ENCODE measurements at places on chromosomes 5 and 9. TPM values are rescaled to one million over a fixed set of nuclear protein-coding genes. Genes with fewer than 3 reads are reported as not detected.

DNA sequence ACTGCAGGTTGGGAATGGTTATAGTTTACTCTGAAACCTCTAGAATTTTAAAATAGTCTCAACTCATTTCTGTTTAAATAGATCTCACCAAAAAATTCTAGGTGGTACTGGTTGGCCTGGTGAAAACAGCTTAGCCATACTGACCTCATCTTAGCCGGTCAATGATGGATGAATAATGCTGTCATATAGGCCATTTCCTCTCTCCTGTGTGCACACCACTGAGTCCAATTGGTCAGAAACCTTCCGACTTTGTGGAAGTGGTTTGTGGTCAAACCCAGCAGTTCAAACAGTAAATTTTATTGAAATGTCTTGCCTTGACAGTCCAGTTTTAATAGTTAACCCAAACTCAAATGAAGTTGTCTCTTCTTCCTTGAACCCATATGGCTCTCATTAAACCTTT, 98.6 kb downstream of the GIN1 start:
- DNase-seq = no peak
- peaks cover 13% of the 10 kb centered on the region for H3K36me3 ChIP-seq
- no peak overlapping the region for H3K4me3 ChIP-seq
- H3K27ac ChIP-seq = no peak overlapping the region
- no peaks in the 10 kb centered on the region for H3K4me1 ChIP-seq
- H3K27me3 ChIP-seq = no peaks in the 10 kb centered on the region

DNA sequence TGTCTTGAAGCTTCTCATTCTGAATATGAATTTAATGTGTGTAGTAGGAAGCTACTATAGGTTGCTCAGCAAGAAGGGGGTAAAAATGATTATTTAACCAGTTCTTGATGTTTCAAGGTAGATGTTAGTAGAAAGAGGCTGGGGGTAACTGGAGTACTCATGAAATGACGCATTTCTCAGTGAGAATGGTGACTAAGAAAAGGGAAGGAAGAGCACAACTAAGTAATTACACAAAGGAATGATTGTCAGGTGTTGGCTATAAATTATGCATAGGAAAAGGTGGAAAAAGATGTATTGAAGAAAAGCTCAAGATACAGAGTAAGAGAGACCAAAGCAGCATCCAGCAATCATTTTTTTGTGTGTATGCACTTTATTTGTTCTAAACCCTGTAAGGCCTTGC, 1.4 kb upstream of the PSIP1 start:
- H3K4me3 ChIP-seq = no peak overlapping the region
- H3K27me3 ChIP-seq = no peaks in the 10 kb centered on the region
- H3K36me3 ChIP-seq = peaks cover 4% of the 10 kb centered on the region

DNA sequence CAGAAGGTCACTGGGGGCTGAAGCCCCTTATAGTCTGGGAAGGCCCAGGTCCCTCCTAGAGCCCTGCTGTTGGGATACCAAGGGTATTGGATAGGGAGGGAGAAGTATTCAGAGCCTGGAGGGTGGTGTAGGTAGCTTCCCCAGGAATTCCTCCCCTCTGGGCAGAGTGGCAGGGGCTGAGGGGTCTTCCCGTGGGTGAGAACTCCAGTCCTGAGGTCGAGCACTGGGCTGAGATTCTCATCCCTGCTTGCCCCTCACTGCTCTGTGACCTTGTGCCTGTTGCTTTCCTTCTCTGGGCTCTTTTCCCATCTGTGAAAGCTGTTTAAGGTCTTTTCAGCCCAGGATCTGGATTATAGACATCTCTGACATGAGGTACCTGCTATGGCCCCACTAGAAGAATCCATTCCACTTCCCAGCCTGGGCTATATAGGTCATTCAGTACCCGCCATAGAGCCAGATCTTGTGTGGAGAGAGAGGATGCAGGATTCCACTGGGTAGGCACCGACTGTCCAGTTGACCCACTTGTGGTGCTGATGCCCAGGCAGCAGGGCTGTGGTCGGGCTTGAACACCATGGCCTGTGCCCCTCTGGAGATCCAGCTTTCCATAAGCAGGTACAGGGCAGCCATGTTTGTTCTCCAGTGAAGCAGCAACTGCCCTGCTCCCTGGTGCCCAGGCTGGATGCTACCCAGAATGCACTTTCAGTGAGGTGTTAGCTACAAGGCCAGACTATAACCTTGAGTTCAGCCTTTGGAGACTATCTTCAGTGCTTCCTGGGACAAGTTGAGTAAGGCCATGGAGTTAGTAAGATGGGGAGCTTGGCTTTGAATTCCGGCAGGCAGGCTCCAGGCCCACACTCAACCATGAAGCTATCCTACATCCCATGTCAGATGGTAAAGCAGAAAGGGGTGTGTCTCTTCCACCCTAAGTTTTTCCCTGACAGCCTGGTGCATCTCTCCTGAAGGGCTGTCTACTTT, 60.1 kb downstream of the AMBP start:
- no peak for DNase-seq
- H3K4me3 ChIP-seq = no peak overlapping the region
- peaks cover 24% of the 10 kb centered on the region for H3K36me3 ChIP-seq
- no peaks in the 10 kb centered on the region for H3K4me1 ChIP-seq
- no peaks in the 10 kb centered on the region for H3K27me3 ChIP-seq

DNA sequence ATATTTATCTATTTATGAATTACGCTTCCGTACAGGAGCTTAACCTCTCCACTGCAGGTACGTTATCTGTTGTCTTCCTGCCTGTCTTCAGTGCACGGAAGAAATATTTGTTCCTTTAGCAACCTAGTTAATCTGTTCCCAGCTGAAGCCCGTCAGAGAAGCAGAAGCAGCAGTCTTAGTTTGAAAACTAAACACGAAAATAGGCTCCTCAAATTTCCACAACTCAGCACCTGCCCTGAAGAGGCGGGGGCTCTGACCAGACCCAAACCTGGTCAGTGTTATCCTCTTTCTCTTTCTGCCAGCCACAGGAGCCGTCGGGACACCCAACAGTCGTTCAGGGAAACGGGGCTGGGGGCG, 462 bp downstream of the NUDCD2 start:
- H3K4me1 ChIP-seq = peaks cover 31% of the 10 kb centered on the region
- peaks cover 36% of the 10 kb centered on the region for H3K36me3 ChIP-seq
- peak overlapping the region; percentile 100 for H3K27ac ChIP-seq
- peak overlapping the region; percentile 84 for H3K4me3 ChIP-seq
- H3K27me3 ChIP-seq = no peaks in the 10 kb centered on the region
- DNase-seq = no peak

DNA sequence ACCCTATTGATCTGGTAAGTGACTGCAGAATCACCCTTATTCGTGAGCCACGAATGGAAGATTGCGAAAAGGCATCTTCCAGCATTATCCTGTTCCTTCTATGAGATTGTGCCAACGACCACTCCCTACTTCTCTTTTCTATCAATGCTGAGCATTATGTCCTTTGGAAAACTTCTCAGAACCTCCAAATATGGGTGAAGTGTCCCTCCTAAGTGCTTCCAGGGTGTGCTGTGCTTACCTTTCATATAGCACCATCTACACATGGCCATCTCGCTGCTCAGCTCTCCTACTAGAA, 14.7 kb upstream of the LCP2 start:
- H3K36me3 ChIP-seq = no peaks in the 10 kb centered on the region
- H3K4me3 ChIP-seq = no peak overlapping the region
- no peak for DNase-seq
- peaks cover 8% of the 10 kb centered on the region for H3K4me1 ChIP-seq

GRCh38 chr5:146564007-146564762, 48.2 kb upstream of the GPR151 start:
- no peak overlapping the region for H3K4me3 ChIP-seq
- no peaks in the 10 kb centered on the region for H3K4me1 ChIP-seq
- DNase-seq = no peak
- no peak overlapping the region for H3K27ac ChIP-seq

- peak overlapping the region; percentile 47 for H3K27ac ChIP-seq
- DNase-seq = no peak
- H3K36me3 ChIP-seq = no peaks in the 10 kb centered on the region
Observed at GRCh38 chr5:72151169-72151568, 43.9 kb downstream of the MAP1B start.

GRCh38 chr9:33202018-33202417, 34.9 kb upstream of the B4GALT1 start:
- no peaks in the 10 kb centered on the region for H3K4me1 ChIP-seq
- no peak overlapping the region for H3K4me3 ChIP-seq
- DNase-seq = no peak

DNA sequence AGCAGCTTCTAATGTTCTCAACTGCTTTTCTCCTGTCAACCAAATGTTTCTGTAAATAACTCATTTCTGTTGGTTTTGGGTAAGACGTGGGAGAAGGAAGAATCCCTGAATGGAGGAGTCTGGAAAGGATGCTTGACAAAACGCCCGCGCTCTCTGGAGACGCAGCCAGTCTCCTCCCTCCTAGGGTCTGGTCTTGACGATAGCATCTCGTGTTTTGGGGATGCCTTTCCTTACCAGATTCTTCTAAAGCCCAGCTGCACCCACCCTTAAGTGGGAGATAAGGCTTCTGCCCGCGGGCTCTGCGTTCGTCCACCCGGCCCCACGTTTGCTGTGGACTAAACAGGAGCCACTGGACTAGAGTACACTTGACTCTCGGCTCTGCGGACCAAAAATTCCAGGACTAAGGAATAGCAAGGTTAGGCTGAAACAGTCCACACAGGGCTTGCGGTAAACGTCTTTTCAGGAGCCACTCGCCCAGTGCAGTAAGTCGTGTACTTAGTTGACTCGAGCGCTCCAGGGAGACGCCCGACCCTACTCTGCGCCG, 491 bp upstream of the CTSL start:
- DNase-seq = peak; percentile 41
- peaks cover 6% of the 10 kb centered on the region for H3K4me1 ChIP-seq
- peak overlapping the region; percentile 77 for H3K4me3 ChIP-seq
- no peaks in the 10 kb centered on the region for H3K36me3 ChIP-seq

- H3K36me3 ChIP-seq = no peaks in the 10 kb centered on the region
- H3K4me3 ChIP-seq = no peak overlapping the region
- H3K27me3 ChIP-seq = no peaks in the 10 kb centered on the region
- DNase-seq = no peak
Observed at GRCh38 chr9:99303177-99303576, 81.1 kb downstream of the SEC61B start.

DNA sequence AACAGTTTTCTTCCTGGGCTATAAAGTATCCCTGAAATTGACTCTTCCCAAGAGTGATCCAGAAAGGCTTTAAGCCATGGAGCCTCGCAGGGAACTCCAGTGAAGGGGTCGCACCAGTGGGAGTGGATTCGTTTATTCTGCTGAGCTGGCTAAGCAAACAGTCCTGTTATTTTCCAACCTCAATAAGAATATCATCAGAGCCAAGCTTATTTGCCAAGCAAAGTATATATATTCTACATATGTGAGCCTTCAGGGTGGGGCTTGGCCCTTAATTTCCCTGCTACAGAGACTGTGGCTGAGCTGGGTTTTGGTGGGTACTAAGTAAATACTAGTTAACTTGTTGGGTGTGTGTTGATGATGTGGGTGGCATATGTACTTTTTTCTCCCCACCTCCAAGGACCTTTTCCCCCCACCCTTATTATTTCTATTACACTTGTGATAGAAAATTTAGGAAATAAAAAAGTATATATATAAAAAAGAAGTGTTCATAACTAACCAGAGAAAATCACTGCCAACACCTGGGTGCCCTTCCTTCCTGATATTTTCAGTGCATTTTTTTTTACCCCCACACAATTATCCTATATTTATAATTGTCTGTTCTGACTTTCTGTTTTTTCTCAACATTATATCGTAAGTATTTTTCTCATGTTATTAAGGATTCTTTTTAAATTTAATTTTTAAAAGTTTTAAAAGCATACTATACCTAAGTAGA, 5.3 kb downstream of the GSN start:
- no peaks in the 10 kb centered on the region for H3K36me3 ChIP-seq
- H3K4me3 ChIP-seq = no peak overlapping the region
- DNase-seq = no peak
- no peak overlapping the region for H3K27ac ChIP-seq

DNA sequence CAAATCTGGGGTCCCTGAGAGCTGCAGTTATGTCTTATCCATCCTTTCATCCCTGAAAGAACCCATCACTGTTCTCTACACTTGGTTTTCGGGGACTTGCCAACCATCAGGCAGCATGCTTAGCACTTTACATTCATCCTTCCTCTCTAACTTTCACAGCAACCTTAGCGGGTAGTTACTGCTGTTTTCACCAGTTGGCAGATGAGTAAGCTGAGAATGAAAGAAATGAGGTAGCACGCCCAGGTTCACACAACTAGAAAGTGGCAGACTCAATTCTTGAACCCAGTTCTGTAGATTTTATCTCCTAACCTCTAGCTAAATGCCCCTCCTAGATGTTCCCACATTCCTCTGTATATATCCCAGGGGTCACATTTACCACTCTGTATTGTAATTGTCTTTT, 342.0 kb upstream of the WWC1 start:
- no peaks in the 10 kb centered on the region for H3K27me3 ChIP-seq
- no peak for DNase-seq
- H3K36me3 ChIP-seq = no peaks in the 10 kb centered on the region
- H3K4me3 ChIP-seq = no peak overlapping the region
- H3K27ac ChIP-seq = no peak overlapping the region

DNA sequence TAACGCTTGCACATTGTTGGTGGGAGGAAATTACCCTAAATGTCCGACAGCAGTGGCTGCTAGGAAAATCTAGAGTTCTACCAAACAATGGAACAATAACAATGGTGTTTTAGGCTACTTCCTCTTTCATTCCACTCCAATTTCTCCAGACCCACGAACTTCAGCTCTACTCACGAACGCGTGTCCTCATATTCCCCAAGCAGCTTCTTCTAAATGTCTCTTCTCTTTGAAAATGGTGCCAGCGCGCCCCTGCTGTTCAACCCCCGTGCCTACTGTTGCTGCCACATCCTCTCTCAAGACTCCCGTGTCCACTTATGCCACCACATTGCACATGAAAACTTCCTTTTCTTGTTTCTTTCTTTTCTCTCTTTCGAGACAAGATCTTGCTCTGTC, 25.6 kb downstream of the OR2V2 start:
- peak overlapping the region; percentile 20 for H3K4me3 ChIP-seq
- no peak overlapping the region for H3K27ac ChIP-seq
- no peak for DNase-seq
- no peaks in the 10 kb centered on the region for H3K36me3 ChIP-seq
- no peaks in the 10 kb centered on the region for H3K27me3 ChIP-seq

- H3K4me3 ChIP-seq = peak overlapping the region; percentile 96
- peak overlapping the region; percentile 99 for H3K27ac ChIP-seq
- no peak for DNase-seq
- H3K36me3 ChIP-seq = no peaks in the 10 kb centered on the region
- H3K4me1 ChIP-seq = peaks cover 7% of the 10 kb centered on the region
Observed at GRCh38 chr5:5422819-5423515, 490 bp downstream of the ICE1 start.

The TAS2R1 gene
- total RNA-seq = not detected

The ZNF474 gene
- not detected for total RNA-seq

The PCDHAC2 gene
- total RNA-seq = 7.1 TPM

The PCDHGB3 gene
- total RNA-seq = 3.3 TPM

The PLAC8L1 gene
- total RNA-seq = 1.9 TPM

Data from A673 (cell line).